Activated T-cell treated with anti-CD3 and anti-CD28 coated beads, Interleukin-2, amount 50 U/mL, for 24 hours (primary cell): ENCODE measurements at places on chromosomes 3 and 15.

DNA sequence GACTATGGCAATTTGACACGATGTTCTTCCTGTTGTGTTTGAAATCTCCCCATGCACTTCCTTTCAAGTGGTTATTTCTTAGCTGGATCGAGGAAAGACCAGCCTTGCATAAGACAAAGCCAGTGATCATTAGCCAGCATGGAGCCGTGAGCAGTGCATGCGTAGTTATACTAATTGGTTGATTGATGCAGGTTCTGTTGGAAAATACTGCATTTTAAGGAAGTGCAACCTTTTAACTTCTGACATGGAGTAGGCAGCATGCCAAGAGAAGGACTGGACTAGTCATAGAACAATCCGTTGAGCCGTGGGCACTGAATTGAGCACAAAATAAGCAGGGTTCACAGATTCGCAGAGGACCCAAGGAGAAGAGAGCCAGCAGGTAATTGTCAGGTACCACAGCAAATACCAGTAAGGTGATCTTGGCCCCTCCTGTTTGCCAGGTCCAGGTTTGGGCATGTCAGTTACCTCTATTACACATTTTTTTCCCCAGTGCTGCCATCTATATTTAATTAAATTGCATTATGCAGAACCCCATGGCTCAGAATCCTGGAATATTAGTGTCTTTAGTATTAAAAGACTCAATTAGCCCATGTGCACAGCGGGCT is 29.0 kb upstream of the BCL6 start:
- H3K4me3 ChIP-seq = no peak overlapping the region
- no peak for DNase-seq
- H3K27me3 ChIP-seq = no peaks in the 10 kb centered on the region
- no peak overlapping the region for H3K27ac ChIP-seq
- H3K4me1 ChIP-seq = peaks cover 53% of the 10 kb centered on the region
- H3K36me3 ChIP-seq = no peaks in the 10 kb centered on the region

- DNase-seq = no peak
- no peak overlapping the region for H3K4me3 ChIP-seq
- H3K36me3 ChIP-seq = no peaks in the 10 kb centered on the region
Observed at GRCh38 chr3:117454908-117455307, 745.3 kb downstream of the TUSC7 start.

- H3K4me3 ChIP-seq = no peak overlapping the region
- H3K36me3 ChIP-seq = peaks cover 2% of the 10 kb centered on the region
- no peaks in the 10 kb centered on the region for H3K27me3 ChIP-seq
- H3K27ac ChIP-seq = no peak overlapping the region
- DNase-seq = no peak
Observed at GRCh38 chr3:195095035-195095703, 175.8 kb downstream of the XXYLT1 start.

- no peaks in the 10 kb centered on the region for H3K27me3 ChIP-seq
- H3K27ac ChIP-seq = no peak overlapping the region
- DNase-seq = no peak
- H3K4me3 ChIP-seq = no peak overlapping the region
- H3K36me3 ChIP-seq = peaks cover 19% of the 10 kb centered on the region
Observed at GRCh38 chr15:58830556-58830955, 59.5 kb downstream of the MINDY2 start.

GRCh38 chr3:23217872-23218554 is 14.9 kb downstream of the UBE2E2 start:
- H3K4me1 ChIP-seq = peaks cover 25% of the 10 kb centered on the region
- H3K4me3 ChIP-seq = no peak overlapping the region
- no peaks in the 10 kb centered on the region for H3K27me3 ChIP-seq

GRCh38 chr15:85725564-85725963 is 69.2 kb downstream of the KLHL25 start:
- H3K27ac ChIP-seq = peak overlapping the region; percentile 95
- H3K36me3 ChIP-seq = peaks cover 95% of the 10 kb centered on the region
- no peaks in the 10 kb centered on the region for H3K27me3 ChIP-seq
- no peak overlapping the region for H3K4me3 ChIP-seq
- no peak for DNase-seq

DNA sequence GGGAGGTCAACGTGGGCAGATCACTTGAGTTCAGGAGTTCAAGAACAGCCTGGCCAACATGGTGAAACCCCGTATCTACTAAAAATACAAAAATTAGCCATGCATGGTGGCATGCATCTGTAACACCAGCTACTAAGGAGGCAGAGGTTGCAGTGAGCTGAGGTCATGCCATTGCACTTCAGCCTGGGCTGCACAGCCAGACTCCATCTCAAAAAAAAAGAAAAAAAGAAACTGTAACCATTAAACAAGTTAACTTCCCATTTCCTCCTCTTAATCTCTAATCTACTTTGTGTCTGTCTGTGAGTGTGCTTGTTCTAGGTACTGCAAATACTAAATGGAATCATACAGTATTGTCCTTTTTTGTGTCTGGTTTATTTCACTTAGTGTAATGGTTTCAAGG is 2.7 kb downstream of the RBM6 start:
- peak overlapping the region; percentile 28 for H3K27ac ChIP-seq
- H3K4me3 ChIP-seq = peak overlapping the region; percentile 4
- DNase-seq = no peak

GRCh38 chr15:25579127-25579526 is 140.3 kb upstream of the UBE3A start:
- H3K4me3 ChIP-seq = no peak overlapping the region
- DNase-seq = no peak
- H3K36me3 ChIP-seq = no peaks in the 10 kb centered on the region
- H3K27ac ChIP-seq = no peak overlapping the region

GRCh38 chr3:76387000-76387399 is 601.7 kb upstream of the ZNF717 start:
- DNase-seq = no peak
- no peak overlapping the region for H3K4me3 ChIP-seq
- no peak overlapping the region for H3K27ac ChIP-seq
- H3K27me3 ChIP-seq = no peaks in the 10 kb centered on the region

DNA sequence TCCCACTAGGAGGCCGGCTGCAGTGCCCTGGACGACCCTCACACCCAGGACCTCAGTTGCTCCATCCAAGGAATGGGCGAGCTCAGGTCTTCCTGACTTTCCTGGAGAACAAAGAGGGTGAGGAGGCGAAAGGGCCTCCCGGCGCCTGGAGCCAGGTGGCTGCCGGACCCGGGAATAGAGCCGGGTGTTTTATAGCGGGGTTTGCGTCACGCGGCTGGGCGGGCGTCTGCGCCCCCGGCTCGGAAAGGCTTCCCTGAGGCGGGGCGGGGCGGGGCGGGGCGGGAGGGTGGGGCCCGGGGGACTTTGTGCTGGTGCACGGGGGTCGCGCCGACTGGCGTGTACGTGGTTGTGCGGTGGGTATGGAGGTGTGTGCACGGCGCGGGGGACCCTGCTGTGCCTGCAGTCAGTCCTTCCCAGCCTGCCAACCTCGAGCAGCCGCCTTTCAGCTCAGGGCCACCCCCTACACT is 4.6 kb upstream of the PRKCD start:
- no peak overlapping the region for H3K4me3 ChIP-seq
- H3K27me3 ChIP-seq = peaks cover 62% of the 10 kb centered on the region
- peaks cover 7% of the 10 kb centered on the region for H3K4me1 ChIP-seq
- H3K27ac ChIP-seq = no peak overlapping the region
- no peaks in the 10 kb centered on the region for H3K36me3 ChIP-seq

GRCh38 chr15:35136321-35137189 is 51.5 kb upstream of the NANOGP8 start:
- no peaks in the 10 kb centered on the region for H3K4me1 ChIP-seq
- no peak for DNase-seq

- no peaks in the 10 kb centered on the region for H3K27me3 ChIP-seq
- no peak overlapping the region for H3K27ac ChIP-seq
- no peaks in the 10 kb centered on the region for H3K4me1 ChIP-seq
- DNase-seq = no peak
- no peak overlapping the region for H3K4me3 ChIP-seq
Observed at GRCh38 chr3:66751842-66752241, 246.3 kb upstream of the KBTBD8 start.

DNA sequence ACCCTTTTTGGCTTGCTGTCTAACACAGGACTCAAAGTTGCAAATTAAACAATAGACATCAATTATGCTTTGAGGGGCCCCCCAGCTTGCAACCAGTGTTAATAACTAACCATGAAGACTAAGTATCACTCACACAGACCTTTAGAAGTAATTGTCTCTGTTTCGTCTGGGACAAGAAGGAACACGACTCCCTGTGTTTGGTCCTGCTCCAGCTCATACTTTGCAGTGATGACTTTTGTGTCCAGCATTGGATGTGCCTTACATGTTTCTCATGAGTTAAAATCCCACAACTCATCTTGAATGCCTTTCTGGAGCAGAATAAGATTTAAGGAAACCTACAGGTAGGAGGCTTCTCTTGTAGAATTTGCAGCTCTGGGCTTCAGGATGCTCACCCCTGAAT is 53.1 kb downstream of the GMNC start:
- H3K4me1 ChIP-seq = no peaks in the 10 kb centered on the region
- H3K4me3 ChIP-seq = no peak overlapping the region
- H3K27me3 ChIP-seq = peaks cover 16% of the 10 kb centered on the region
- no peaks in the 10 kb centered on the region for H3K36me3 ChIP-seq

DNA sequence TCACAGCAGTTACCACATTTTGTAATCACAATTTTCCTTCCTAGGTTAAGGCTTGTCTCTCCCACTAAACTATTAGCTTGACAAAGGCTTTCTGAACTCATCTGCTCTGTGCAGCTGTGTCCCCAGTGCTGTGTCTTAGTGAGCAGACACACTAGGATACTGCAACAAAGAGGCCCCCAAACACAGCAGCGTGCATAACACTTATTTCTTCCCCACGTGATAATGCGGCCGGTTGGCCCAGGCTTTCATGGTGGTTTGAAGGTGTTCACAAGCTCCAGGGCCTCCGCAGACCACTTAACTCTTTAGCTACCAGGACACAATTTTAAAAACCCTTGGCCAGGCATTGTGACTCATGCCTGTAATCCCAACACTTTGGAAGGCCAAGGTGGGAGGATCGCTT is 2.2 kb upstream of the HDAC11 start:
- no peak overlapping the region for H3K4me3 ChIP-seq
- no peak for DNase-seq
- H3K27me3 ChIP-seq = no peaks in the 10 kb centered on the region

DNA sequence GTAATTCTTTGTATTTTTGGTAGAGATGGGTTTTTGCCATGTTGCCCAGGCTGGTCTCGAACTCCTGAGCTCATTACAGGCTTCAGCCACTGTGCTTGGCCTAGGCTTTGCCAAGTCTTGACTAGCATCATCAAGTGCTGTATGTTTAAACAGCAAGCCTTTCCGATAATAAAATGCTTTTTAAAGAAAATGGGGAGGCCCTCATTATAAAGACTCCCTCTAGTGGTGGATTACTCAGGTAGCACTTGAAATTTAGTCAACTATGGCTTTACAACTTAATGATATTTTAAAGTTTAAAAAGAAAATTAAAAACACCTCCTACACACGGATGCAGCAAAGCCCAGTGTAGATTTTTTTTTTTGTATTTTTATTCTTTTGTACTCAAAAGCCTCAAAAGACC is 213.6 kb downstream of the GAP43 start:
- H3K27ac ChIP-seq = no peak overlapping the region
- H3K4me1 ChIP-seq = no peaks in the 10 kb centered on the region
- peaks cover 5% of the 10 kb centered on the region for H3K27me3 ChIP-seq

DNA sequence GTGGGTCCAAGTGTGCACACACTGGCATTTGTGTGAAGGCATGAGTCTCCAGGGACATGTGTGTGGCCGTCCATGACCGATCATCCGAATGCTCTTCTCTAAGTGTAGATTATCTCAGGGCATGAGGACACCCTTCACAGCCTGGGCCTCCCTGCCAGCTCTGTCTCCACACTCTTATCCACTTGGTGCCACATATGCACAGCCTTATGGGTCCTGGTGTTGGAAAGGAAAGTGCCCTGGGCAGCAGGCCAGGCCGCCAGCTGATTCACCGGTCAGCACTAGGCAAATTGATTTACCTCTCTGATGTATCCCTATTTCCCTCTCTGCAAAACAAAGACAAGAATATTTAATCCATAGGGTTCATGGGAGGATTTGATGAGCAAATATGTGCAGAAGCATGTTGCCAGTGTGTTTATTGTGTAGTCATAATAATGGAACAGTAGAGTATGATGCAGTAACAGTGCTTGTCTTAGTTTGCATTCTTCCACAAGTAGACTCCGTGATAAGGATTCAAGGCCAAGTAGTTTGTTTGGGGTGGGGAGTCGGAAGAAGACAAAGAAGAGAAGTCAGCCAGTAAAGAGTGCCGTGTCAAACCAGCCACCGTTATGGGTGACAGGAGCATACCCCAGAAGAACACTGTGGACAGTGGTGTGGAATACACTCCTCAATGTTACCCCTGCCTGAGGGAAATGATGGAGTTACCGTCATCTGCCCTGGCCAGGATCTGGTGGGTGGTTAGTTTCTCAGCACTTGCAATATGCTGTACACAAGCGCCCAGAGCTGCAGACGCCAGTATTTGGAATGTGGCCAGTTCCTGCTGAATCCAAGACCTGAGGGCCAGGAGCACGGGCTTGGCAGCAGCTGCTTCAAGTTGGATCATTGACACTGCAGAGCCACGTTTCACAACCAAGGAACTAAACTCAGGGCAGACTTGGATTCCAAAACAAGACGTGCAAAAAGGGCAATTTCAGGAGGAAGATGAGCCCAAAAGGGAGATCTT is 85.1 kb downstream of the MTHFS start:
- H3K36me3 ChIP-seq = no peaks in the 10 kb centered on the region
- H3K27me3 ChIP-seq = no peaks in the 10 kb centered on the region
- no peak overlapping the region for H3K4me3 ChIP-seq
- no peak for DNase-seq
- no peak overlapping the region for H3K27ac ChIP-seq
- H3K4me1 ChIP-seq = no peaks in the 10 kb centered on the region

DNA sequence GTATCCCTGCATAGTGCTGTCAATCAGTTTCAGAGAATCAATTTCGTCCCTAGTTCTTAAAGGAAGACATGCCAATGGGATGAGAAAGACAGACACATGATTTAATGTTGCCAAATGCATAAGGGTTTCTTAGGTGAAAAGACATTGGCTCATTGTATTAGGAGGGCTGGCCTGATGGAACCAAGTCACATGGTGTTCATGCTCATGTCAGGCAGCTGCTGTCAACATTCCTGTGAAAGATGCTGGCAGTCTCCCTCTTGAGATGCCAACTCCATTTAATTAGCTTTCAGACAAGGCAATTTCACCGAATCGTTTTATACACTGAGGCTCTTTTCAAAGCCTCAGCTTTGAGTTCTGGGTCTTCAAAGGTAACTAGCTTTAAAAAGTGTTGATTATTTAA is 16.1 kb upstream of the IL1RAP start:
- peaks cover 7% of the 10 kb centered on the region for H3K4me1 ChIP-seq
- H3K27ac ChIP-seq = no peak overlapping the region
- no peaks in the 10 kb centered on the region for H3K36me3 ChIP-seq
- H3K27me3 ChIP-seq = peaks cover 73% of the 10 kb centered on the region
- H3K4me3 ChIP-seq = no peak overlapping the region
